ENCODE measurements at places on chromosomes 4 and X.

DNA sequence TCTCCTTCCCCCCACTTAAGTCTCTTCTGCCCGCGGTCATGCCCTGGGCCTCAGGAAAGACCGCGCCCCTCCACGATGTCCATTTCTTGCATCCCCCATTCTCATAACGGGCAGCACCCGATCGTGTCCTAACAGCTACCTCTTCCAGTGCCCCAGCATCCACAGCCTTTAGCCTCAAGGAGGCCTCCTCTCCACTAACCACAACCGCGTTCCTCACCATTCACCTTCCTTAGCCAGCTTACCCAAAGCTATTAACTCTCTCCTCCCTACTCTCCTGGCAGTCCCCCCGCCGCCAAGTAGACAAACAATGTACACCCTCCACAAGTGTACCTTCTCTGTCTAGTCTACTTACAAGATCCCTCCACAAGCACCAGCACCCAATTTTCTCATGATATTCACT is 58.6 kb upstream of the PAGE5 start:
- DNase-seq: no peak

- DNase-seq: no peak
These were observed 11.7 kb upstream of the BCOR start for GRCh38 chrX:40109288-40110008.

GRCh38 chrX:102711872-102712215 is 404 bp upstream of the GPRASP2 start:
- no peak for DNase-seq

DNA sequence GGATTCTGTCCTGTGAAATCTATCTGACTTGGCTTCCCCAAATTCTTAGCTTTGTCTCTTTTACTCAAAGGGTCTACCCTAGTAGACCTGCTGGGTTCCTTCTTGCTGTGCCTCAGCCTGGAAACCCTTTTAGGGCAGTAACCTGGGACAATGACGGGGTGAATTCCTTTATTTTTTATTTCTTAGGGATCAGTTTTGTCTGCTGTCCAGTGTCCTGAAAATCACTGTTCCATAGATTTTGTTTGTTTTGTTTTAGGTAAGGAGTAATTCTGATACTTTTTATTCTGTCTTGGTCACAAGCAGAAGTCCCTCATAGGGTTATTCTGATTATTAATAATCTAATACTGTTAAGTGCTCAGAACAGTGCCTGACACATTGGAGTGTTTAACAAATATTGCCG is 118.9 kb downstream of the EVC2 start:
- no peak for DNase-seq

GRCh38 chrX:22193851-22194659 is 78.7 kb upstream of the CBLL2 start:
- no peak for DNase-seq

- DNase-seq: no peak
These were observed 21.5 kb downstream of the CCSER1 start for GRCh38 chr4:90148574-90149148.

DNA sequence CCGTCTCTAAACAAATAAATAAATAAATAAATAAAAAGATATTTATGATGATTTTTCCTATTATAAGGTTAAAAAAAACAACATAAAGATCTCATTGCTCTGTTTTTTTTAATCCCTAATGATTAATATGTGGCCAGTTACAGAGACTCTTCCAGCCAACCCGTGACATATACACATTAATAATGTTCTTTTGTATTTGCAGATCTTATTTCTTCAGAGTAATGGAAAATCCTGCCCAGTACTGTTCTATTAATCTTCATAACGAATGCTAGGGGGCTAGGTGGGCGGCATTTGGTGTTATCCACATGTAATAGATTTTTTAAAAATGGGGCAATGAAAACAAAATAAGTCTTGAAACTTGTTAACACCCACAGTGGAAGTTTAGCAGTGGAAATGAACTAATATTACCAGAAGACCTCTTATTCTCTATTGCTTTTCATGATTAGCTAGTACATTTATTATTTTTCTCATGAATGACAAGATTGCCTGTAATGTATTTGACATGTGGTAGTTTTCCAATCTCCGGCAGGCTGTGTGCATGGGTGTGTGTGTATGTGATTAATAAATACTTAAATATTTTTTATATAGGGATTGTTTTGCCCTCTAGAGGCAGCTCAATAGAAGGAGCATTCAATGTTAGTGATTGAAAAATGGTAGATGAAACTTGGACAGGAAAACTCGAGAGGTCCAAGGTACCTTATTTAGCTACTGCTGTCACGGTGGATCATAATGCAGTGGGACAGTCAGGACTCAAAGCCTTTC is 457.4 kb downstream of the IL1RAPL1 start:
- DNase-seq: no peak

DNA sequence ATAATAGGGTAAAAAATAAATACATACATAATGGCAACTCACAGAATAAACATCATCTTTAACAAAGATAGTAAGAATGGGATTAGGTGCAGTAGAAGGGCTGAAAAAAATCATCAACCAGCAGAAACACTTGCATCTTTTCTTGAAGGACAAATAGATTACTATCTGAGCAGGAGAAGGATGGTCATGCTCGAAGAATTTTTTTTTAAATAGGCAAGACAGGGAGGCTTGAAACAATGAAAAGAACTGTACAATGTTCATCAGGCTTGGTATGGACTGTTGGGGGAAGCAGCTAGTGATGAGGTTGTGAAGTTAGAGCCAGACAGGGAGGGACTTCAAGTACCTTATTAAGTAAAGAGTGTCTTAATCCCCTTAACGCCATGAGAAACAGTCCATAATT is 167.4 kb upstream of the LDB2 start:
- no peak for DNase-seq

DNA sequence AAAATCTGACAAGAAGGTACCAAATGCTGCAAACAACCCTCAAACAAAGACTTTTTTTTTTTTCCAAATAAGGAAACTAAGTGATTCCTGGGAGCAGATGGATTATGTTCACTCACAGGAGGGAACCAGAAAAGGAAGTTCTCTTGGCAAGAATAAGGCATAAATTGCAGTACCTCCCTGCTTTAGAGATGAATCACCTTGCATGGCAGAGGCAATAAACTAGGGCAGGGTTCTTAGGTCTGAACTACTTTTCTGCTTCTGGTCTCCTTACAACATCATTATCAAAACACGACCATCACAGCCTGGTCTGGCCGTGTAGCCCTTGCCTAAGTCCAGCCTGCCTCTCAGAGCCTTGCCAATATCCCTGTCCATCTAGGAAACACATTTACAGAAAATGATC is 6.3 kb downstream of the TMEM31 start:
- no peak for DNase-seq

GRCh38 chr4:14958436-14958835 is 43.8 kb upstream of the CPEB2 start:
- no peak for DNase-seq

DNA sequence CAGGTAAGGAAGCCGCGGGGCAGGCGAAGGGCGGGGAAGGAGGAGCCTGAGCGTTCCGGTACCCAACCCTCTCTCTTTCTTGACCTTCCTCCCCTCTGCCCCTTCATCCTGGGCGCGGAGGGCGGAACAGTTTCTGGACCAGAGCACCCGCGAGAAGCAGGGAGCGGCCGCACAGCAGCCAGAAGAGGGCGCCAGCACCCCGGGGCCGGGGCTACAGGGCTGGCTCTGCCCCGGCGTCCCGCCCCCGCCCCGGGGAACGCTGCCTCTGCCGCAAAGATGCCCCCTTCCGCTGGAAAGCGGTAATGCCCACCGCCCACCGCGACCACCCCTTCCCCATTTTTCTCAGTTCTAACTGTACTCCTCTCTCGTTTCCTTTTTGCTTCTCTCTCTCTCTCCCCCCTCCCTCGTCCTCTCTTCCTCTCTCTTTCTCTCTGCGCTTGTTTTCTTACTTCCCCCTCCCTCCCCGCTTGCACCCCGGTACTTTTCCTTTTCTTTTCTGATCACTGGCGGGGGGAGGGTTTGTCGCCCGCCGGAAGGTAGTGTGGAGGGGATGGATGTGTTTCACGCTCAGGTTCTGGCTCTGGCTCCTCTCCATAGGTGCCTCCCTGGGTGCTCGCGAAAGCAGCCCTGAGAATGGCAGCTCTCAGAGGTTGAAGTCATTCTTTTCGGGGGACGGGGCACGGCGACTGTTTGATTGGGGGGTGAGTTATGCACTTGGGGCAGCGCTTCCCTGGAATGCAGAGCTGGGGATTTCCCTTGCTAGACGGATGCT is 13.1 kb upstream of the PRDM8 start:
- peak; percentile 81 for DNase-seq

- DNase-seq: peak; percentile 12
These were observed 31.1 kb upstream of the WDR17 start for GRCh38 chr4:176034499-176034898.

DNA sequence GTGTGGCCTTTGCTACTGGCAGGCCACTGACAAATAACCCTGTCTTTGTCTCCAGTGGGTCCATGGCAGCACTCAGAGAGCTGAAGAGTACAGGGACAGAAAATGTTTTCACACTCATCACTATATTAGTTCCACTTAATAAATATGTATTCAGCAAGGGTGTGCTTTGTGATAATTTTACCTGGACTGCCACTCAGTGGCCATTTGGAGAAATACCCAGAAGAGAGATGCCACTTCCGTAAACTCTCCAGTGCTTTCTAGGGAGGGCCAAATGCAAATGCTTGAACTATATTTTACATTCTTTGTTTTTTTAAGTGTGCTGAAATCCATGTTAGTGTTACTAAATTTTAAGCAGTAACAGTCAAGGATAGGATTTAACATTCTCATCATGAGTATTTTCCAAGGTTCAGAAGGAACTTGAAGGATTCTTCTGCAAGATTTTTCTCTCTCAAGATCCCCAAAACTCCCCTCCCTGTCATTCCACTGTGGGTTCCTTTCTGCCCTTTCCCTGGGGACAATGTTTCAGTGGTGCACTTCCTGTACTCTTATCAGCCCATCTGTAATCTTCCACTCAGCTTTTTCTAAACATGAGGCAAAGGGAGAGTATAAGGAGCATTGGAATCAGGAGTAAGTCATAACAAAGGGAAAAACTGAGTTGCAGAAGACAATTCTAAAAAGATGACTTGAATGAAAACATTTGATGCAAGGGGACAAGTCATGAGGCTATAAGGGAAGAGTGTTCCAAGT is 46.0 kb downstream of the TFDP3 start:
- no peak for DNase-seq

DNA sequence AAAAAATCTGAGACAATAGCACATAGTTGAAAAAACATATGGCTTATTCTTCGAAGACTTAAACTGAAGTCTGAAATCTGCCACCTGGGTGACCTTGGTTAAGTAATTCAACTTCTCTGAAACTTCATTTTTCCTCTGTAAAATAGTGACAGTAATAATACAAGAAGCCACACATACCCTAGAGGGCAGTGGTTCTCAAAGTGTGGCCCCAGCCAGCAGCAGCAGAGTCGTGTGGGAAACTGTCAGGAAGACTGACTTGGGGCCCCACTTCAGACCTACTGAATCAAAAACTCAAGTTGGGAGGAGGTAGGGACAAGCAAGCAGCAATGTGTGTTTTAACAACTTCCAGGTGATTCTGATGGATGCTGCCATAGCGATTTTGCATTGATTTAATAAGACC is 249.9 kb downstream of the HNRNPD start:
- DNase-seq: no peak

- DNase-seq: no peak
These were observed 60.8 kb downstream of the TBL1X start for GRCh38 chrX:9525511-9526248.

DNA sequence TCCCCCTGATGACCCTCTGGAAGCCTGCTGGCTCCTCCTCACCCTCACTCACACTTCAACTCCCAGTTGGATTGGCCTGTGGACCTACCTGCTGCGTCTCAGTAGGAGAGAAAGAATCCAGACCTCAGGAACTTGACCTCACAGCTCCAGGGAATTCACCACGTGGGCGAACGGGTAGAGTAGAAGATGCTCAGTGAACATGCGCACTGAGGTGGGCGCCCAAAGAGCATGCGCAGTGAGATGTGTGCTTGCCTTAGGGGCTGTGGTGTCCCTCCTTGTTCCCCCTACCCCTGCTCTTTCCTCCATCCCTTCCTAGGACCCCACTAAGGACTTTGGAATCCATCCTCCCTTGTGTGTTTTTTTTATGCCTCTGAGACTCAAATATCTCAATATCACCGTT is 12.9 kb downstream of the FOXR2 start:
- DNase-seq: no peak

DNA sequence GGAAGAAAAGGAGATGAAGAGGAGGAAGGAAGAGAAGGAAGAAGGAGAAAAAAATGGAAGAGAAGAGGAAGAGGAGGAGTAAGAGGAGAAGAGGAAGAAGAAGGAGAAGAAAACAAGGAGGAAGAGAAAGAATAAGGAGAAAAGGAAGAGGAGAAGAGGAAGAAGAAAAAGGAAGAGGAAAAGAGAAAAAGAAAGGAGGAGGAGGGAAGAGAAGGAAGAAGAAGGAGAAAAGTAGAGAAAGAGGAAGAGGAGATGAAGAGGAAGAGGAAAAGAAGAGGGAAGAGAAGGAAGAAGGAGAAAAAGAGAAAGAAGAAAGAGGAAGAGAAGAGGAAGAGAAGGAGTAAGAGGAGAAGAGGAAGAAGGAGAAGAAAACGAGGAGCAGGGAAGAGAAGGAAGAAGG is 11.8 kb upstream of the LEF1 start:
- no peak for DNase-seq

DNA sequence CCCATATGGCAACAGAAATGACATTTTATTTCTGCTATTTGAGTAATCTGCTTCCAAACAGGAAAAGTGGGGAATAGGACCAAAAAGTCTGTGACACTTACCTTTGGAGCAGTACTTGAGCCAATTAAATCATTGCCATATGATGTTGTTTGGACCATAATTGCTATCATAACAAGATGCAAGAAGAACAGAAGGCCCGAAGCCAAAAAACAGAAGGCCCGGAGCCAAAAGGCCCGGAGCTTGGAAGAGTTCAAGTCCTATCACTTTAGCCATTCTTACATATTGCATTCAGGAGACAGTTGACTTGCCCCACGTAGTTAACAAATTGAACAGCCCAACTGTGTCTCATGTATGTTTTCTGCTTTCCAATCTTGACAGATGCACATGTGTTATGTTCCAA is 285.6 kb downstream of the ARHGAP24 start:
- DNase-seq: no peak

- DNase-seq: no peak
These were observed 19.8 kb upstream of the TMLHE start for GRCh38 chrX:155632431-155633100.

DNA sequence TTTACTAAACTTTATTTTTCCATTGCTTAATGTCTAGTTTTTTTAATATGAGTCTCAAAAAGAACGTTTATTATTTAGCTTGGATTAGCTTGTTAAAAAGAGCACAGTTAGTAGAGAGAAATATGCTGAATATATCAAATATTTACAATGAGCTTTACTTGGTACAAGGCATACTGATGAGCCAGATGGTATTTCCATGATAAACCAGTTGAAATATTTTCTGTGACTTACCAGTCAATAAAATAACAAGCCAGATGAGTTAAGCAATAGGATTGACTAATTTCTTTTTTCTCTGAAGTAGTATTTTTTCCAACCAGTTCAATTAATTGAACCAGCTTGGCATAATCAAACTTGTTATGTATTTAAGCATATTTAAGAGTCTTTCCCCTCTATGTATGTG is 134.1 kb downstream of the KLHL34 start:
- DNase-seq: no peak
